ENCODE measurements at places on chromosomes 12 and 14. TPM values are rescaled to one million over a fixed set of nuclear protein-coding genes. Genes with fewer than 3 reads are reported as not detected.
A peak's percentile ranks its signal among the peaks of the same experiment; 100 is the strongest.

The CLMN gene
- 3.7 TPM for total RNA-seq

The TEX52 gene
- total RNA-seq, result not detected

The DBX2 gene
- not detected for total RNA-seq

The KRT77 gene
- total RNA-seq, result not detected

The TRIM9 gene
- total RNA-seq, result 2.3 TPM

The SLCO1A2 gene
- total RNA-seq, result not detected

- peak overlapping the region; percentile 86 for H3K4me3 ChIP-seq
- H3K27me3 ChIP-seq, result no peaks in the 10 kb centered on the region
- peak overlapping the region; percentile 91 for H3K27ac ChIP-seq
- peaks cover 35% of the 10 kb centered on the region for H3K36me3 ChIP-seq
- no peak for DNase-seq
Measured at GRCh38 chr14:91396013-91396660, 21.5 kb downstream of the CCDC88C start.

DNA sequence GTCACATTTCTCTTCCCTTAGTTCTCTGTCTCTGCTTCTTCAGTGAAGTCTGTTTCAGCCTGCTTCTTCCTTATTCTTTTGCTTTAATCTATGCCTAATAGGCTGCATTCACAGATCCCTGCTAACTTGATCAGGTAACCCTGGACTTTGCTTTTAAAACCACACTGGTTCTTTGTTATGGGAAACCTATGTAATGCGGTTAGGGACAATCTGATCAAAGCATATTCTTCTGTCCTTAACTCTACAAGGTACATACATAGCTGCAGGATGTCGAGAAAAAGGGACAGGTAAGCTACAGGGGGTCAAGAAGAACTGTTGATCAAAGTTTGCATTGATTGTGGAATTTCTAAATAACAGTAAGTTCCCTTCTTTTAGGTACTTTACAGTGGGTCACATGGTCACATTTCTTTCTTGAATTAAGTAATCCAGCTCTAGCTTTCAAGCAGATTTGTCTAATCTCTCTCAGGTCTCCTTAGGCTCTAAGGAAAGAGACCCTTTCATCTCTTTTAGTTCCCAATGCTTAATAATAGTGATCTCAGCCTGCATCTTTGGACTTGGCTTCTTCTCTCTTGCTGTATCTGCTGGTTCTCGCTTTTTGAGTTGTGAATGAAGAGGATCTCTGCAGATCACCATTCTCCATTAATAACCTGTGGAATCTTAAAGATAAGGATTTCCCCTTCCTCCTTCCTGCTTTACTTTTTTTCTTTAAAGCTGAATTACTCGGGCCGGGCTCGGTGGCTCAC, 3.8 kb downstream of the COPZ1 start:
- no peaks in the 10 kb centered on the region for H3K27me3 ChIP-seq
- no peak overlapping the region for H3K4me3 ChIP-seq
- H3K27ac ChIP-seq, result peak overlapping the region; percentile 31
- peaks cover 42% of the 10 kb centered on the region for H3K4me1 ChIP-seq

DNA sequence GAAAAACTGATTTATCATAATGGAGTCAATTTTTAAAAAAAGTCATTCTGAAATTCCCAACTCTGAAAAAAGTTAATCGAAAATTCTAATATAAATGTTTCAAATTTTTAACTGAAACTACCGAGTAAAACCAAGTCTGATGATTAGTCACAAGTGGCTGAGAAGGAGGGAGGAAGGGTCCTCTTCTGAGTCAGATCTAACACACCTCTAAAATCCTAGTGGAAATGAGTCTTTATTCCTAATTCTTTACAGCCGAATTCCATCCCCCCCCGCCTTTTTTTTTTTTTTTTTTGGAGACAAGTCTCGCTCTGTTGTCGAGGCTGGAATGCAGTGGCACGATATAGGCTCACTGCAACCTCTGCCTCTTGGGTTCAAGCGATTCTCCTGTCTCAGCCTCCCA, 37.9 kb downstream of the RAD9B start:
- H3K4me1 ChIP-seq, result peaks cover 21% of the 10 kb centered on the region
- no peaks in the 10 kb centered on the region for H3K27me3 ChIP-seq
- peaks cover 25% of the 10 kb centered on the region for H3K36me3 ChIP-seq
- H3K27ac ChIP-seq, result no peak overlapping the region

DNA sequence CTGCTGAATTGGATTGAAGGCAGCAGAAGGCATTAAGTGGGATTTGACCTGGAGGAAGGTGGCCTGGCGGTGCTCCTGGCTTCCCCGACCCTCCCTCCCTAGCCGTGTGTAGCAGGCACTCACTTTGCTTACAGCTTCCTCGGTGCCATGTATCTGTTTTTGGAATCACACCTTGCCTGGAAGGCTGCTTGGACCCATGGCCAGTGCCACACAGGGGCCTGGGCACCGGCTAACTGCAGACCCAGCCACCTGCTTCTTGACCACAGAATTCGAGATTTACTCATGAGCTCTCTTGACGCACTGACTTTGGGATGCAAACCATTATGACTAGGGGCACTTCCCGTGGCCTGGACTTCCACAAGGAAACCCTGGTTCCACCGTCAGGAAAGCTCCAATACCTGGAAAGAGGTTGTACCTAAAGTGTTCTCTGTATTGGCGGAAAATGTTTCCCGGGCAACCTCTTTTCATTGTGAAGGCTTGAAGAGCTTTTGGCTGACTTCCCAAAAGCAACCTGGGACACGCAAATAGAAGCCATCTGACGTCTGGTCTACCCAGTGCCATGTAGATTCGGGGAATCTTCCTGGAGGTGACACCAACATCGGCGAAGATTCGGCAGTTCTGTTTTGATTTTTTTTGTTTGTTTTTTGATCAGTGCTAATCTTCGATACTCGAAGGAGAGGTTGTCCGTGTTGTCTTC, 125.6 kb upstream of the RTL1 start:
- no peak overlapping the region for H3K4me3 ChIP-seq
- no peaks in the 10 kb centered on the region for H3K36me3 ChIP-seq

DNA sequence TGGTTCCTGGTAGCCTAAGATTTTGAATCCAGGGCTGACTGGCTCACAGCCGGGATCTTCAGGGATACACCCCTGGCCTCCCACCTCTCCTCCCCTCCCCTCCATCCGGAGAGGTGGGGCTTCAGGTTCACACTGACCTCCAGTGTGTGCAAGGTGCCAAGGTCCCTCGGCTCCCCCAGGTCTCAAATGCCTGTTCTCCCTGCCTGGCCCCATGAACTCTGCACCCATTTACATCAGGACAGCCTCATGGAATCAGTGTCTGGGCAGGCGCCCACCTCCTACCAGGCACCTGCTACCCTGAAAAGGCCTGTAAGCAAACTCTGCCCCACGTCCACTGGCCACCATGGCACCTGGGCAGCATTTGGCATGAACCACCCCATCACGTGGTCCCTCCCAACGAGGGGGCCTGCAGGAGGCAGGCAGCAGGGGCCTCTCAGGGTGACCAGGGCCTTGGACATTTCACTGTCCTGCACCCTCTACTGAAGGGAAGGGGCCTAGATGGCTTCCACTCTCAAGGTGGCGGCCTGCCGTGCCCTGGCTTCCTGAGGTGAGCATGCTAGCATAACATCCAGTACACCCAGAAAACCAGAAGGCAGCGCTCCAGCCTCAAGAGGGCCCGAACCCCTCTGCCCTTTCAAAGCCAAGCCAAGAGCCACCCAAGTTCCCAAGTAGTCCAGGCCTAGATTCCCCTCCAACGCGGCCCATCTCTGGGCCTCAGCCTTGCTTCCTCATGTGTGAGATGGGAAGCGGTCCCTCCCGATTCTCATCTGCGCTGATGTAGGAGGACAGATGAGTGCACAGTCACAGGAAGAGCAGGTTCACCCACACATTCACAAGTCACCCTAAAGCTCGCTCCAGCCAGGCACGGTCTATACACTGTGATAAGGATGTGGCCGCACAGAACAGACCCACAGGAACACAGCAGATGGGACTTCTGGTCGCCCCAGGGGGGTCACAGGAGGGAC, 37.3 kb downstream of the CCDC85C start:
- no peak overlapping the region for H3K27ac ChIP-seq
- H3K27me3 ChIP-seq, result no peaks in the 10 kb centered on the region
- no peak overlapping the region for H3K4me3 ChIP-seq
- H3K4me1 ChIP-seq, result peaks cover 6% of the 10 kb centered on the region

The CABP1 gene
- 1.7 TPM for total RNA-seq

DNA sequence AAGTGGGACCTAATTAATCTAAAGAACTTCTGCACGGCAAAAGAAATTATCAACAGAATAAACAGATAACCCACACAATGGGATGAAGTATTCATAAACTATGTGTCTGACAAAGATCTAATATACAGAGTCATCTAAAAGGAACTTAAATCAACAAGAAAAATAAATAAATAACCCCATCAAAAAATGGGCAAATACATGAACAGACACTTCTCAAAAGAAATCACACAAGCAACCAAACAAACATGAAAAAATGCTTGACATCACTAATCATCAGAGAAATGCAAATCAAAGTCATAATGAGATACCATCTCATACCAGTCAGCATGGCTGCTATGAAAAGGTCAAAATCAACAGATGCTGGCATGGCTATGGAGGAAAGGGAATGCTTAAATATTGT, 466.9 kb downstream of the SOX5 start:
- H3K36me3 ChIP-seq, result no peaks in the 10 kb centered on the region
- no peak for DNase-seq
- no peaks in the 10 kb centered on the region for H3K27me3 ChIP-seq
- no peaks in the 10 kb centered on the region for H3K4me1 ChIP-seq
- no peak overlapping the region for H3K27ac ChIP-seq

GRCh38 chr12:64679487-64680001, 69.2 kb downstream of the RASSF3 start:
- peaks cover 74% of the 10 kb centered on the region for H3K4me1 ChIP-seq
- H3K27me3 ChIP-seq, result no peaks in the 10 kb centered on the region
- peak overlapping the region; percentile 90 for H3K27ac ChIP-seq
- H3K4me3 ChIP-seq, result peak overlapping the region; percentile 82

DNA sequence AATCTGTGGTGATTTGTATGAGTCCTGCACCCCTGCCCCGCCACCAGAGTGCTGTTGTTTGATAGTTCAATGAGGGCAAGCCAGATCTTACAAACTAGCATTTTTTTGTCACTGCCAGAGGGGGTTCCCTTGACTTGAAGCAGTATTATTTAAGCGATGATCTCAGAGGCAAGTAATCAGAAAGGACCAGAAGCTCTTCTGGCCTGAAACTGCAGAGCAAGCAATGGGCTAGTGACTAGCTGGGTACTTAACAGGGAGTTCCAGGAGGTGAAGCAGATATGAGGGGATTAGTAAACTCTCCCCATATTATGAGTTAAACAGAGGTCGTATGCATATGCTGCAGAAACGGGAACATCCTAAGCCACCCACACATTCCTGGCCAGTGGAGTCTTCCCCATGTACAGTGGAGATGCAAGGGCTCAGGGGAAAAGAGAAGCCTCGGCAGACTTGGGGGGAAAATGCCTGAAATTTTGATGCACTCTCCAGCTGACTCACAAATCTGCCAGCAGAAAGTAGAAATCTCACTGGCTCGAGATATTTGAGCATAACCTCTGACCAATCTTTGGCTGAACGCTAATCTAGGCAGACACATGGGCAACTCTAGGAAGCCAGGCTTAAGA, 8.3 kb upstream of the CRACR2A start:
- H3K4me3 ChIP-seq, result no peak overlapping the region
- no peaks in the 10 kb centered on the region for H3K27me3 ChIP-seq
- no peak overlapping the region for H3K27ac ChIP-seq
- peaks cover 14% of the 10 kb centered on the region for H3K36me3 ChIP-seq
- H3K4me1 ChIP-seq, result no peaks in the 10 kb centered on the region
- no peak for DNase-seq

DNA sequence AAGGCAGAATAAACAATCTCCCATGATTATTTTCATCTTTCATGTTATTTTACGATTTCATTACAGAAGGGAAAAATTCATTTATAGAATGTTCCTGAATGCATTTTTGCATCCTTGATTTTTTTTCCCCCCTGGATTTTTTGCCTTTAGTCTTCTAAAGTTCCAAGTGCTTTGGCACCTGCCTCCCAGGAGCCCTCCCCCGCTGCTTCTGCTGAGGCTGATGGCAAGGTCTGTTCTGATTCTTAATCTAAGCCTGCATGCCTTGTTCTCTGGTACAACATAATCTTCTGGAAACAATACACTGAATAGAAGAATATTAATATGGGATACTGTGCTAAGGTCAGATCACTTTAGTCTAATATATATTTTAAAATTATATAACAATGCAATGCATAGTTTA, 18.0 kb downstream of the YARS2 start:
- peaks cover 3% of the 10 kb centered on the region for H3K4me1 ChIP-seq
- no peak for DNase-seq
- no peak overlapping the region for H3K4me3 ChIP-seq
- peaks cover 14% of the 10 kb centered on the region for H3K36me3 ChIP-seq

DNA sequence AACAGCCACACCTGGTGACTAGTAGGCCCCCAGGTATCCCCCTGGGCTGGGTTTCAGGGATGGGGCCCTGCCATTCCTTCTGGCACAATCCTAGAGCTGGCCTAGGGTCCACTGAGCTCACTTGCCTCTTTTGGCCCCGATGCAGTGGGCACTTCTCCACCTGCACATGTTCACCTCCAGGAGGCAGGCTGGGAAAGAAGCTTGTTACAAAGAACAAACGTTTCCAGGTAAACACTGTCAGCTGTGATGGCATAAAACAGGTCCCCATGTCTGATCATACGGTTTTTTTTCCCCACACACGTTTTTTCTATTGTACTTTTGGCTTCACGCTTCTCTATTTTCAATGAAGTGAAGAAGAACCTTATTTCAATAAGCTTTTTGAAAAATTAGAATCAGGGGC, 15.8 kb upstream of the HVCN1 start:
- DNase-seq, result no peak
- H3K36me3 ChIP-seq, result peaks cover 3% of the 10 kb centered on the region
- H3K27ac ChIP-seq, result no peak overlapping the region
- H3K4me3 ChIP-seq, result no peak overlapping the region
- H3K27me3 ChIP-seq, result peaks cover 2% of the 10 kb centered on the region

The SOAT2 gene
- 9.8 TPM for total RNA-seq

GRCh38 chr12:68932961-68933893, at the start of gene CPM:
Gene CPM (minus strand): TSS chr12:68933171. CDS start chr12:68932837, 334 bp downstream.
- no peaks in the 10 kb centered on the region for H3K36me3 ChIP-seq
- peaks cover 42% of the 10 kb centered on the region for H3K27me3 ChIP-seq
- peak; percentile 84 for DNase-seq
- H3K27ac ChIP-seq, result peak within 1 kb of the TSS; percentile 53
- H3K4me3 ChIP-seq, result peak within 1 kb of the TSS; percentile 81

DNA sequence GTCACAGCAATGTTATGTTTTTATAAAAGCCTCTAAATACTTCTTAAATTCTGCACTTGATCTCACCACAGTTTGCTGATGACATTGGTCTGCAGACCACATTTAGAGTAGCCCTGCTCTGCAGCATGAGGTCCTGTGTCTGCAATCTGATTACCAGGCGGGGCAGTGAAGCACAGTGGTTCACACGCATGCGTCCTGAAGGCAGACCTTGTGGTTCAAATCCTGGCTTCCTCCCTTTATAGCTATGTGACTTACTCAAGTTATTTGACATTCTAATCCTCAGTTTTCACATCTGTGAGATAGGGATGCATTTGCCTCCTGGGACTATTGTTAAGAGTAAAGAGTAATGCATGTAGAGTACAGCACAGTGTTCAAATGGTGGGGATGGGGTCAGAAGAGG, 50.3 kb downstream of the BMAL2 start:
- H3K27ac ChIP-seq, result no peak overlapping the region
- no peak for DNase-seq
- no peaks in the 10 kb centered on the region for H3K4me1 ChIP-seq
- H3K36me3 ChIP-seq, result no peaks in the 10 kb centered on the region

GRCh38 chr12:109307051-109307450, 2.0 kb downstream of the FOXN4 start:
- no peak overlapping the region for H3K27ac ChIP-seq
- H3K27me3 ChIP-seq, result peaks cover 54% of the 10 kb centered on the region
- H3K4me1 ChIP-seq, result peaks cover 9% of the 10 kb centered on the region
- H3K36me3 ChIP-seq, result no peaks in the 10 kb centered on the region
- no peak for DNase-seq
